Activated CD4-positive, alpha-beta memory T cell treated with anti-CD3 and anti-CD28 coated beads, Interleukin-2, amount 10 ng/mL, durations not matched to agents 7 days and 5 days (primary cell): ENCODE measurements at places on chromosomes 1 and 21. TPM values are rescaled to one million over a fixed set of nuclear protein-coding genes. Genes with fewer than 3 reads are reported as not detected.

DNA sequence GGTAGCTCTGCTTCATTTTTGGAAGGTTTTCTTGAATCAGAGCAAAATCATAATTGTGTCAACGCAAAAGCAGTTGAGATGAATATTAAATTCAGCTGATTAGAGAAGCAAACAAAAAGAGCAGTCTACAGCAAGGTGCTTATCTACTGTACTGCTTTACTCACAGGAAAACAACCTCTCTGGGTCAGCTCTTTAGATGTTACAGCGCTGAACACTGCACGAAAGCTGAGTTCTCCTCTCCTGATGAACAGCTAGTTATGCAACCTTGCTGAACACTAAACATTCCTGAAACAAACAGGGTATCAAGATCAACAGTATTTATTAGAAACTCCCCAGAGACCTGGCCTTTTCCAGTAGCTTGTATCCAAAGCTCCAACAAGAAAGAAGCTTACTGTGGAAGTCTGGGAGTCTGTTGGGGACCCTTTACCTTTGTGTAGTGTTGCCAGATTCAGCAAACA lies 41.3 kb downstream of the TBCE start:
- H3K4me3 ChIP-seq: no peak overlapping the region
- H3K27ac ChIP-seq: no peak overlapping the region
- no peak for DNase-seq
- peaks cover 2% of the 10 kb centered on the region for H3K4me1 ChIP-seq
- no peaks in the 10 kb centered on the region for H3K27me3 ChIP-seq

GRCh38 chr1:2639607-2640521 lies 7.0 kb upstream of the MMEL1 start:
- no peak overlapping the region for H3K4me3 ChIP-seq
- H3K36me3 ChIP-seq: peaks cover 2% of the 10 kb centered on the region
- peaks cover 6% of the 10 kb centered on the region for H3K27me3 ChIP-seq
- H3K27ac ChIP-seq: no peak overlapping the region
- no peak for DNase-seq
- peaks cover 14% of the 10 kb centered on the region for H3K4me1 ChIP-seq

GRCh38 chr21:30580132-30580531 lies 10.1 kb downstream of the KRTAP22-2 start:
- H3K36me3 ChIP-seq: no peaks in the 10 kb centered on the region
- no peaks in the 10 kb centered on the region for H3K4me1 ChIP-seq
- DNase-seq: no peak
- H3K4me3 ChIP-seq: no peak overlapping the region
- no peaks in the 10 kb centered on the region for H3K27me3 ChIP-seq

GRCh38 chr1:80450711-80451110 lies 1350.0 kb upstream of the ADGRL2 start:
- H3K4me3 ChIP-seq: no peak overlapping the region
- H3K4me1 ChIP-seq: no peaks in the 10 kb centered on the region
- no peak overlapping the region for H3K27ac ChIP-seq
- no peak for DNase-seq
- H3K36me3 ChIP-seq: no peaks in the 10 kb centered on the region

DNA sequence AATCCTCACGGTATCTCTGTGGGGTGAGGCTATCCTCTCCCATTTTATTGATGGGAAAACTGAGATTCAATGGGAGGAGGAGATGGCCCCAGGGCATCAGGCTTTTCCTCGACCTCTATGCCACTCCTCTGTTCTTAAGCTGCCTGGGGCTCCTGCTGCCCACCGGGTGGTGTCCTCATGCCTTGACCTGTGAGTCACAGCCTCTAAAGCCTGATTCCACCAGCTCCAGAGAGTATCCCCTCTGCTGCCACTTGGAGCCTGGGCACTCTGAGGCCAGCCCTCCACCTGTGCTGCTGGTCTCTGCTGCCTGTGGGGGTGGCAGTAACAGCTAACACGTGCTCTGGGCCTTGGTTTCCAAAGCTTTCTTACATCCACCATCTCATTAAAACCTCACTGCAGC lies 241.2 kb downstream of the TRABD2B start:
- no peaks in the 10 kb centered on the region for H3K36me3 ChIP-seq
- peaks cover 6% of the 10 kb centered on the region for H3K27me3 ChIP-seq
- no peaks in the 10 kb centered on the region for H3K4me1 ChIP-seq
- no peak for DNase-seq

- H3K4me3 ChIP-seq: no peak overlapping the region
- H3K27ac ChIP-seq: no peak overlapping the region
- H3K36me3 ChIP-seq: peaks cover 9% of the 10 kb centered on the region
- peaks cover 7% of the 10 kb centered on the region for H3K4me1 ChIP-seq
- H3K27me3 ChIP-seq: peaks cover 8% of the 10 kb centered on the region
Measured at GRCh38 chr1:12542138-12542465, 75.9 kb downstream of the DHRS3 start.

- H3K36me3 ChIP-seq: no peaks in the 10 kb centered on the region
- H3K27me3 ChIP-seq: peaks cover 3% of the 10 kb centered on the region
- no peak overlapping the region for H3K4me3 ChIP-seq
- no peaks in the 10 kb centered on the region for H3K4me1 ChIP-seq
Measured at GRCh38 chr1:51945591-51945990, 44.9 kb downstream of the RAB3B start.

- no peak overlapping the region for H3K4me3 ChIP-seq
- no peak overlapping the region for H3K27ac ChIP-seq
- no peak for DNase-seq
- H3K27me3 ChIP-seq: no peaks in the 10 kb centered on the region
Measured at GRCh38 chr1:224271106-224271505, 58.9 kb downstream of the NVL start.

DNA sequence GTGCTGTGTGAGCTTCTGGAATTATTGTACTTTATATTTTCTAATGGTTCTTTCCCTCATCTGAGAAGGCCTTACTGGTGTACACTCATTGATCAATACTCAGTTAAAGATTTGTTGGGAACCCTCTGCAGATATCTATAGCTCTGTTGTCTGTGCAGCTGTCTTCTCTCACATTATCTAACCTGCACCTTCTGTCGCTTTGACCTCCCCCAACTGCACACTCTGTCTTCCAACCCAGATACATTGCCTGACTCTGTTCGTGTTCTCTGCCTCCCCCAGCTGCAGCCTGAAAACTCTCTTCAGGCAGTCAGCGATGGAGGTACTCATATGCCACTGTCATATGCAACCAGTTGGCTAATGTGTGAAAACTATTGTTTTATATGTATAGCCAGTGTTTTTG lies 334.3 kb downstream of the NCAM2 start:
- H3K27me3 ChIP-seq: no peaks in the 10 kb centered on the region
- no peaks in the 10 kb centered on the region for H3K4me1 ChIP-seq
- H3K27ac ChIP-seq: no peak overlapping the region
- H3K36me3 ChIP-seq: no peaks in the 10 kb centered on the region

DNA sequence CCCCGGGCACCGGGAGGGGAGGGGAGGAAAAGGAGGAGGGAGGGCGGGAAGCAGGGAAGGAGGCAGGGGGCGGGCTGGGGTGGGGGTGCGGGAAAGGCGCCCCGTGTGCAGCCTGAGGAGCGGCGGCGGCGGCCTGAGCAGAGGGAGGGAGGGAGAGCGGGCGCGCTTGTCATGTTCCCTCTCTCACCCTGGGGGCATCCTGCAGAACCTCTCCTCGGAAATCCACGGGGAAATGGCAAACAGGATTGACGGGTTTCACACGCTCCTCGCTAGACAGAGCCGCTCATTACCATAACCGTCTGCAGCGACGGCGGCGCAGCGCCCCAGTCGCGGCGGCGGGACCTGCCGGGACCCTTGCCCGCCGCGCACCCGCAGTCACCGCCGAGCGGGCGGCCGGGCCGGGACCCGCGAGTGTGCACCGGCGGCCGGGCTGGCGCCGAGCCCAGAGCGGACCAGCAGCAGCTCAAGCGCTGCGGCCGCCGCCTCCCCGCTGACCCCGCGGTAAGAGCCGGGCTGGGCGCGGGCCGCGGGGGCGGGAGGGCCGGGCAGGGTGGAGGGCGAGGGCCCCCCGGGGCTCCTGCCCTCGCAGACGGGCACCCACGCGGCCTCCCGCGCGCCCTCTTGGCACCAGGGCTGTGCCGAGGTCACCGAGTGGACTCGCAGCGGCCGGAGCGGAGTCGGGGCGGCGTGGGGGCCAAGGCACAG lies at the start of gene SERTAD4:
Gene SERTAD4 (plus strand): TSS at position 286 of the 705 bp plus-strand sequence. CDS start 5,165 bp downstream, outside the sequence.
- peaks cover 55% of the 10 kb centered on the region for H3K27me3 ChIP-seq
- no peak within 1 kb of the TSS for H3K27ac ChIP-seq
- no peaks in the 10 kb centered on the region for H3K36me3 ChIP-seq
- no peak for DNase-seq

- no peak for DNase-seq
- no peaks in the 10 kb centered on the region for H3K36me3 ChIP-seq
- no peaks in the 10 kb centered on the region for H3K4me1 ChIP-seq
- no peak overlapping the region for H3K27ac ChIP-seq
- H3K27me3 ChIP-seq: no peaks in the 10 kb centered on the region
Measured at GRCh38 chr21:30268608-30269197, 14.0 kb downstream of the KRTAP24-1 start.

DNA sequence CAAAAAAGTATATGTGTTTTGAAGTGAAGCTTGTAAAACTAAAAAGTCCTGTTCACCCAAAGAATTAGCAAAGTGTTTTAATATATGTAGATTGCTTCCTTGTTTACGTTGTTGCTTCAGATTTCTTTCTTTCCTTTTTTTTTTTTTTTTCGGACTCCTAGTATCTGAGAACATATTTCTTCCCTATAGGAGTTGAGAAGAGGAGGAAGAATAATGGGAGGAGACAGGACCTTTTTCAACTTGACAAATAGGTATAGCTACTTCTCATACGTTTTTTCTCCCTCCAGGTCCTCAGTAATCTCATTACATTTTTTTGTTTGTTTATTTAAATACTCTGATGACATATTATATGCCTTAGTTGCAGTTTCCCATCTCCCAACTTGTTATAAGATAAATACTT lies 8.9 kb downstream of the DISP1 start:
- H3K4me1 ChIP-seq: no peaks in the 10 kb centered on the region
- H3K4me3 ChIP-seq: no peak overlapping the region
- no peaks in the 10 kb centered on the region for H3K27me3 ChIP-seq
- DNase-seq: no peak

GRCh38 chr1:28950449-28950848 lies 36.1 kb downstream of the EPB41 start:
- DNase-seq: no peak
- no peaks in the 10 kb centered on the region for H3K27me3 ChIP-seq
- peaks cover 2% of the 10 kb centered on the region for H3K4me1 ChIP-seq
- no peak overlapping the region for H3K27ac ChIP-seq

GRCh38 chr1:31913968-31914367 lies 24.2 kb downstream of the PTP4A2 start:
- peaks cover 67% of the 10 kb centered on the region for H3K4me1 ChIP-seq
- H3K4me3 ChIP-seq: no peak overlapping the region
- peak overlapping the region; percentile 23 for H3K27ac ChIP-seq
- DNase-seq: no peak
- no peaks in the 10 kb centered on the region for H3K27me3 ChIP-seq

DNA sequence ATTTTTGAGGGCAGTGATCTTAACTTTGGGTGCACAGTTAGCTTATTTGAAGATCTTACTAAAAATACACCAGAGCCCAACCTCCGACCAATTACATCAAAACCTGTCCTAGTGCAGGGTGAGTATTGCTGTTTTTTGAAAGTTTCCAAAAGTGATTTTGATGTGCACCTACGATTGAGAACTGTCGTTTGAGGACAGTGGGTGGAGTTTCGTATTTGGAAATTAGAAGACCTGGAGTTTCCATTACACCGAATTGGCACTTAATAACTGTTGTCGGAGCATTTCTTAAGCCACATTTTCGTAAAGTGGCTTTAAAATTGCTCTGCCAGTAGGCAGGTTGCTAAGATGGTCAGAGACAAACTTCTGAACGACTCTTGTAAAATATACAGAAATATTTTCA lies 1.1 kb downstream of the SOD1 start:
- peak overlapping the region; percentile 91 for H3K27ac ChIP-seq
- no peak for DNase-seq
- peaks cover 73% of the 10 kb centered on the region for H3K4me1 ChIP-seq
- H3K27me3 ChIP-seq: no peaks in the 10 kb centered on the region
- H3K4me3 ChIP-seq: peak overlapping the region; percentile 96

Gene ZNF678
- 4.6 TPM for total RNA-seq

Gene BEST4
- 1.0 TPM for total RNA-seq

Gene AMY1B
- total RNA-seq: not detected

Gene HTR1D
- not detected for total RNA-seq

Gene LY9
- 46.4 TPM for total RNA-seq

Gene HMGCS2
- not detected for total RNA-seq

Gene GPATCH3
- total RNA-seq: 16.7 TPM

Gene FMO2
- total RNA-seq: not detected

Gene COL11A1
- not detected for total RNA-seq

Gene CD5L
- not detected for total RNA-seq
